Hepatocyte (in vitro differentiated cells): ENCODE measurements at places on chromosomes 1 and 21.

DNA sequence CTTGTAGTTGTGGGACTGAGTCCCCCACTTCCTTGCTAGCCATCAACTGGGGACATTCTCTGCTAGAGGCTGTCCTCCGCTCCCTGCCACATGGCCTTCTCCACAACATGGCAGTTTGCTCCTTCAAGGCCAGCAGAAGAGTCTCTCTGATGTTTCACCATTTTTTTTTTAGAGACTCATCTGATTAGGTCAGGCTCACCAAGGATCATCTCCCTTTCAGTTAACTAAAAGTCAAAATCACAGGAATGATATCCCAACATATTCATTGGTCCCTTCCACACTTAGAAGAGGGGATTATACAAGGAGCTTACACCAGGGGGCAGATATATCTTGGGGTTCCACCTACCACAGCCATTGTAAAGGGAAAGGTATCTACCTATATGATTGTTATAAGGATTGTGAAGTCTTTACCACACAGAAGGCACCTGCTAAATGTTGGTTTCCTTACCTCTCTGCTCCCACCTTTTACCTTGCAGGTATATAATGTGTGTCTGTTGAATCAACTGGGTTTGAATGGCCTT lies 23.3 kb downstream of the RIMKLA start:
- DNase-seq: no peak

DNA sequence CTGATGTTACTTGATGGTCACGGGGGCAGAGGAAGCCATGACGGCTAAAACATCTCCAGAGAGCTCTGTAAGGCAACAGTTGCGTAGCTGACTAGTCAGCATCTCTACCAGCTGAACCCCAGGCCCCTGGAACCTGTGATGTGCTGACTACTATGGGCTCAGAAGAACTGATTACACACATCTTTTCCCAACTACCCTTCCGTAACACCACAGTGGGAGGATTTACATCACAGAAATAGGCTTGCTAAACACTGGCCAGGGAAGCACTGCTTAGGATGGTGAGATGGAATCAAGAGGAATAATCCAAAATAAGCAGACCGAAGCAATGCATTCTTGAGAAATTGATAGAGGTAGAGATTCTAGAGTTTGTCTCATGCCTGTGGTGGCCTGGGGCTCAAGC lies 122.5 kb downstream of the SMYD2 start:
- no peak for DNase-seq

DNA sequence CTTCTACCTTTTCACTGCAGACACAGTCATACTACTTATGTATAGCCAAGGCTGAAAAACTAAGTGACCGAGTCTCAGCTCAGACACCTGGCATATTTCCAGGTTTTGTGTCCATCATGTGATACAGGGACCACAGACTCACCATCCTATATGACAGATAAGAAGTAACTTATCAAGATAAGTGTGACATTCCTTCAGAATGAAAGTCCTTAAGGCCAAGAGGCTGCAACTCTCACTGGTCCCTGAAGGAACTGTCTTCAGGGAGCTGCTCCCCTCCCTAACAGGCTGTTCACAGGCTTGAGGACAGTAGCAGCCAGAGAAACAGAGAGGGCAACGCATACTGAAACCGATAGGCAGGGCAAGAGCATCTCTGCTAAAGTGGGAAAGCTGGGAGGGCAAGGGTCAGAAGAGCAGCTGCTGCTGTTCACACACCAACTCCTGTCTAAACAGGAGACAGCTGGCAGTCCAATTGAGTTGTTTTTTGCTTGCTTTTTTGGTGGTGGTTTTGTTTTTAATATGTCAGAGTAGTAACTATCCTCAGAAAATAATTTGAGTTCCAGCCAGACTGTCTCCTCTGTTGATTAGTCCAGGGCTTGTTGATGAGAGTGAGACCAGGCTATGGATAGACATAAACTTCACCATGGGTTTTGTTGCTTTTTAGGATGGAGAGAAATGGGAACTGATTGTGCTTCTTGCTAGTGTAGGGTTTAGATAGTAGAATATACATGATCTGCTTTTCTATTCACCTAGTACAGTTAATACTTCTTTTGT lies 67.7 kb downstream of the MACF1 start:
- peak; percentile 28 for DNase-seq

GRCh38 chr1:183155939-183156338 lies 30.1 kb upstream of the LAMC2 start:
- DNase-seq: no peak

GRCh38 chr1:100896481-100896982 lies 642 bp downstream of the SLC30A7 start:
- peak; percentile 70 for DNase-seq

DNA sequence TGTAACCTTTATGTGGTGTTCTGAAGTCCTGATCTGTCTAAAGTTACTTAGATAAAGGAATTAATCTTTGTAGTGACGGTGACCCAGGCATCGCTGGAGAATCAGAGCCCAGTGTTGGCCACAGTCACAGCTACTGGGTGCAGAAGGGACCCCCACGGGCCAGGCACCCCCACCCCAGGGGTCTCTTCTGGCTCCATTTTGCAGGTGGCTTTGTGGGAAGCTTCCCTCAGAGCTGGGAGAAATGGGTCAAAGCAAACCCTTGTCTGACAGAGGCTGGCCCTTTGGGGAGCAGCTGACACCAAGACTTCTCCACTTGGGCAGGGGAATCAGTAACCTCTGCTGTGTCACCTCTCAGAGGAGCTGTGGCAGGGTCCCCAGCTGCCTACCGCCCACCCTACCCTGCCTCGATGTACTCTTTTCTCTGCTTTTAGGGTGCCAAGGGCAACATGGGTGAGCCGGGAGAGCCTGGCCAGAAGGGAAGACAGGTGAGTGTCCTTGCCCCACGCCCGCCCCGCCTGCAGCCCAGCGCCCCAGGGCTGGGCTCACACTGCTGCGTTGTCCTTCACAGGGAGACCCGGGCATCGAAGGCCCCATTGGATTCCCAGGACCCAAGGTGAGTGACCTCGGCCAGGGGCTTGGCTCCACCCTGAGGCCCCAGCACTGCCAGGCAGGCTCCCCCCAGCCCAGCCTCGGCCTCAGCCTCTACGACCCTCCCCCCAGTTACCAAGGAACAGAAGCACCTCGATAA lies 17.7 kb downstream of the COL6A2 start:
- no peak for DNase-seq

DNA sequence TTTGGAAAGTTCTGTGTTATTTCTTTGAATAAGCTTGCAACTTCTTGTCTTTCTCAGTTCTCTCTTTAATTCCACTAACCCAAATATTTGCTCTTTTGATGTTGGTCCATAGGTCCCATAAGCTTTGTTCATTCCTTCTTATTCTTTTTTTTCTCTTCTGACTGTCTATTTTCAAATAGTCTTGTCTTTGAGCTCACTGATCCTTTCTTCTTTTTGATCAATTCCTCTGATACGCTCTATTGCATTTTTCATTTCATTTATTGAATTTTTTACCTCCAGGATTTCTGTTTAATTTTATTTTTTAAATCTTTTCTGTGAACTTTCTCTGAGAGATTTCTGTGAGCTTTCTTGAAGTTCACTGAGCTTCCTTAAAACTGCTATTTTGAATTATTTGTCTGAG lies 486.6 kb downstream of the KIF26B start:
- no peak for DNase-seq

- peak; percentile 58 for DNase-seq
These were observed 60.8 kb downstream of the FASLG start for GRCh38 chr1:172719694-172720138.

- peak; percentile 82 for DNase-seq
These were observed 2.7 kb downstream of the SH2D2A start for GRCh38 chr1:156813750-156814570.

GRCh38 chr1:230864441-230864840 lies 3.9 kb downstream of the C1orf198 start:
- no peak for DNase-seq

- no peak for DNase-seq
These were observed 38.9 kb downstream of the EIF2D start for GRCh38 chr1:206573319-206573718.

DNA sequence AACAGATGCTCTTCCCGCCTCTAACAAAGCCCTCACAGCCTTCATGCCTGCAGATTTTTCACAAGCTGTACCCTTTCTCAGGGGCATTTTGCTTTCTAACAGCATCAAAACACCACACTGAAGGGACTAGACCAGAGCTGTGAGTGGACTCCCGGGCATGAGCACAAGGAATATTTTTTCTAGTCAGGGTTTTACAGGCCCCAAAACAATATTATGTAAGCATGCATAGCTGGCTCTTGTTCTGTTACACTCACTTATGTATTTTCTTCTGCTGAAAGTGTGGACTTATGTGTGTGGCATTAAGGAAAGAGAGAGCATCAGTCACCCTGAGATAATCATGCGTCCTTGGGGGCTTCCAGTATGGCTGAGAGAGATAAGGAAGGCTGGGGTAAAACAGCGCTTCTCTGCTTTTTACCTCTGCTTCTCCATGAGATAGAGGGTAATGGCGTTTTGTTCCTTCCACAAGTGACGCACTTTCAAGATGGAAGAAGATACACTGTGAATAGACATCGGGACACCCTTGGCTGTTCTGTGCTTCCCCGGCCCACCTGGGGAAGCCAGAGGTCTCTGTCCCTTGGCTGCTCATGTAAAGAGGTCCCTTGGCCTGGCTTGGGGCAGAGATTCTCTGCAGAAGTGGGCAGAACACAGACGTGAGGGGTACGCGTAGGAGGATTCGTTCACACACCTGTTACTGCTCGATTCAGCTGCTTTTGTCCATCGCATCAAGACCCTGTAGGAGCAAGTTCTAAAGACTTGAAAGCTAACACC lies 266.7 kb upstream of the RAB4A start:
- no peak for DNase-seq

DNA sequence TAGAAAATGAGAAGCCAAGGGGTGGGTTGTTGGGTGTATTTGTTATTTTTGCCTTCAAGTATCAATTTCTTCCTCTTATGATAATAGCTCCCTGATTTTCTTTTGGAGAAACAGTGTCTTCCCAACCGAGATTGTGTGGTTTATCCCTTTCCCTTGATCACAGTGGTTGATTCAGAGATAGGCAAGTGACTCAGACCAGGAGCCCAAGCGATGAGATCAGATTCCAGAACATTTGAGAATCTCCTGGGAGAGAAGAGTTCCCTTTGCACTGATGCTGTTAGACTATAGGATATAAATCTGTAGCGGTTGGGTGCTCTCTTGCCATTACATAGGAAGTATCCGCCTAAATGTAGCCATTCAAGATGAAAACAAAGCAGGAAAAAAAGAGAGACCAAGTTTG lies 90.1 kb upstream of the WDR26 start:
- no peak for DNase-seq

GRCh38 chr1:179046808-179047635 lies 21.3 kb downstream of the FAM20B start:
- DNase-seq: no peak

- DNase-seq: no peak
These were observed 25.7 kb downstream of the TRIM67 start for GRCh38 chr1:231187571-231187970.

GRCh38 chr1:9558271-9558945 lies 19.1 kb downstream of the SLC25A33 start:
- DNase-seq: no peak

GRCh38 chr1:50704126-50704525 lies 255.9 kb downstream of the FAF1 start:
- DNase-seq: peak; percentile 50

- DNase-seq: peak; percentile 99
These were observed at the start of gene SMG5 for GRCh38 chr1:156282479-156283222. Gene SMG5, minus strand, starts transcription at chr1:156282825. Its CDS starts 145 bp downstream, at chr1:156282680.

DNA sequence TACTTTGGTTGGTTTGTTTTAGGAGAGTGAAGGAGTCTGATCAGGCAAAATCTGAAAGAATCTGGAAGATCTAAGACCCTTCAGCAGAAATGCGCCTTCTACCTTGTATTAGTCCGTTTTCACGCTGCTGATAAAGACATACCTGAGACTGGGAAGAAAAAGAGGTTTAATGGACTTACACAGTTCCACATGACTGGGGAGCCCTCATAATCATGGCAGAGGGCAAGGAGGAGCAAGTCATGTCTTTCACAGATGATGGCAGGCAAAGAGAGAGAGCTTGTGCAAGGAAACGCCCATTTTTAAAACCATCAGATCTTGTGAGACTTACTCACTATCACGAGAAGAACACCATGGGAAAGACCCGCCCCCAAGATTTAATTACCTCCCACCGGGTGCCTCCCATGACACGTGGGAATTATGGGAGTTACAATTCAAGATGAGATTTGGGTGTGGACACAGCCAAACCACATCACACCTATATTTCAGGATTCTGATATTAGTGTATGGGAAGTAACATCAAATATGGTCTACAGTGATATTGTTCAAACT lies 99.3 kb downstream of the GLUL start:
- DNase-seq: peak; percentile 41

GRCh38 chr1:219310181-219310728 lies 136.6 kb downstream of the LYPLAL1 start:
- peak; percentile 15 for DNase-seq

DNA sequence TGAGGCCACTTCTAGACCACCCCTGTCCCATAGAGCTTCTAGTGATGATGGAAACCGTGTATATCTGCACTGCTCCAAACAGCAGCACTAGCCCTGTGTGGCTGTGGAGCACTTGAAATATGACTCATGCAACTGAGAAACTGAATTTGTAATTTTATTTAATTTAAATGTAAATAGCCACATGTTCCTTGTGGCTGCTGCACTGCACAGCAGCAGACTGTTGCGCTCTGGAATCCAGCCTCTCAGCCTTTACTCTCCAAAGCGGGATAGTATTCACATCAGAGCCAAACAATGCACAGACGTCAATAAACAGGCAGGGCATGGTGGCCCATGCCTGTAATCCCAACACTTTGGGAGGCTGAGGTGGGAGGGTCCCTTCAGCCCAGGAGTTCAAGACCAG lies 12.0 kb downstream of the CAPN2 start:
- no peak for DNase-seq

GRCh38 chr1:23825762-23826522 lies 713 bp upstream of the HMGCL start:
- DNase-seq: no peak

DNA sequence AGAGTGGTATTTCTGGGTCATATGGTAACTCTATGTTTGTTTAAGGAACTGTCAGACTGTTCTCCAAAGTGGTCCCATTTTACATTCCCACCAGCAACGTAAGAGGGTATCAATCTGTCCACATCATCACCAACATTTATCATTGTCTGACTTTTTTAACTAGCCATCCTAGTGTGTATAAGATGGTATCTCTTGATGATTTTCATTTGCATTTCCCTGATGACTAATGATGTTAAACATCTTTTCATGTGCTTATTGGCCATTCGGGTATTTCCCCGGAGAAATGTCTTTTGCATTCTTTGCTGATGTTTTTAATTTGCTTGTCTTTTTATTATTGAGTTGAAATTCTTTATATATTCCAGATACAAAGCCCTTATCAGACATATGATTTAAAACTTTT lies 370.1 kb upstream of the NR5A2 start:
- no peak for DNase-seq

- DNase-seq: no peak
These were observed 12.4 kb downstream of the TFF3 start for GRCh38 chr21:42302794-42303193.
